GM12865 (cell line): ENCODE measurements at places on chromosomes 1 and 21.

GRCh38 chr21:34722684-34723300, 54.0 kb downstream of the CLIC6 start:
- DNase-seq, result no peak

DNA sequence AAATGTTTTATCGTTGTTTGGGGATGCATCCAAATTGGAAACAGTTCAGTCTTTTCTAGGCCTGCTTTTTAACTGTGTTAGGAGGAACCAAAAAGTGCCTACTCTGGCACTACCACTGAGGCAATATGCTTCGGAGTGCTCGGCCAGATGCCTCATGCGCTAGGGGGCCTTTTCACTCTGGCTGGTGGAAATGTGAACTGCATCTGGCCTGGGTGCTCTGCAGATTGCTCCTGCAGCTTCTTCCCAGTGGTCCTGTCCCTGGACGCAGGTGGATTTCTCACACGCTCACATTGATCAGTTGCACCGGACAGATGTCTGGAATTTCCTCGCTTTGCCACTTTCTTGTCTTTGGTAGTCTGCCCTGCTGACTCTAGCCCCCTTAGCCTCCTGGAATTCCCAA, 330.2 kb upstream of the FMN2 start:
- no peak for DNase-seq

DNA sequence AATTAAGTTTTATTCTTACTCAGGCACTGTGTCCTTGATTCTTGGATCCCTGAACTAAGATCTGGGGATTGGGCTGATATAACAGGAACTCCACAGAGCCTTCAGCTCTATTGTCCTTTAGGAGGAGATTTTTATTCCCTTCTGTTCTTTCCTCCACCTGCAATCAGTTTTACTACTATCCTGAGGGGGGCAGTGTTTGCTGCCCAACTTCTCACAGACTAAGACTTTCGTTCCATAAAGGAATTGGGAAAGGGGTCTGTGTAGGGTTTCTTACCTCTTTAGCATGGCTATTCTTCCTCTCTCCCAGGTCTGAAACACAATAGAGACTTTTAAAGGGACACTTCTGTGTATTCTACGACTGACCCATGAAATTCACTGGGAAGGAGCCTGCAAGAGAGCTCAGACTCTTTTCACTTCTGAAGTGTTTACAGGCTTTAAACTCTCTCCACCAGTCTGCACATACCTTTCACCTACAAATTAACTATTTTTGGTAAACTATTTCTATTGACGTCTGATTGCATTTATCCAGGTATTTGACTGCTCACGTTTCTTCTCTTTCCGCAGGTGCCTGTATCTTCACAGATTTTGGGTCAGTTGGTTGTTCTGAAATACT, 103.3 kb upstream of the DEPDC1 start:
- peak; percentile 7 for DNase-seq

DNA sequence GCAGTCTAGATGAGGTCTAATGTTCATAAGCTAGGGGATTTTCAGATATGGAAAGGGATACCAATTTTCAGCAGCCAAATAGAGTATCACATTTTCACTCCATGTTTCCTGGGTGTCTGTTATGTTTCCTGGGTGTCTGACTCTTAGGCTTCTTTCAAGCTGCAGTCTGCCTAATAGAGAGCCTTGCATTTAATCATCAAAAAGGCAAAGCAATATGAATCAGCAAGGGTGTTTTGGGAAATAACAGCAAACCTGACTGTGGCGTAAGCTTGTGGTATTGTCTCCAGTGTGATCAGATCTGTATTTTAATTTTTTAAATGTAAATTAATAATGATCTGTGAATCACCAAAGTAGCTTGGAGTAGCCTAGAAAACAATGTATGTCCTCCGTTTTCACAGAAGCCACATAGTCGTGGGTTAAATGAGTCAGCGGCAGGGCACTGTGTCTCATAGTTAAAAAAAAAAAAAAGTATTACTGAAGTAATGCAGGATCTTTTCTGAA, 10.4 kb downstream of the LGALS8 start:
- no peak for DNase-seq

- peak; percentile 4 for DNase-seq
Measured at GRCh38 chr1:243910607-243911006, 60.6 kb upstream of the AKT3 start.

DNA sequence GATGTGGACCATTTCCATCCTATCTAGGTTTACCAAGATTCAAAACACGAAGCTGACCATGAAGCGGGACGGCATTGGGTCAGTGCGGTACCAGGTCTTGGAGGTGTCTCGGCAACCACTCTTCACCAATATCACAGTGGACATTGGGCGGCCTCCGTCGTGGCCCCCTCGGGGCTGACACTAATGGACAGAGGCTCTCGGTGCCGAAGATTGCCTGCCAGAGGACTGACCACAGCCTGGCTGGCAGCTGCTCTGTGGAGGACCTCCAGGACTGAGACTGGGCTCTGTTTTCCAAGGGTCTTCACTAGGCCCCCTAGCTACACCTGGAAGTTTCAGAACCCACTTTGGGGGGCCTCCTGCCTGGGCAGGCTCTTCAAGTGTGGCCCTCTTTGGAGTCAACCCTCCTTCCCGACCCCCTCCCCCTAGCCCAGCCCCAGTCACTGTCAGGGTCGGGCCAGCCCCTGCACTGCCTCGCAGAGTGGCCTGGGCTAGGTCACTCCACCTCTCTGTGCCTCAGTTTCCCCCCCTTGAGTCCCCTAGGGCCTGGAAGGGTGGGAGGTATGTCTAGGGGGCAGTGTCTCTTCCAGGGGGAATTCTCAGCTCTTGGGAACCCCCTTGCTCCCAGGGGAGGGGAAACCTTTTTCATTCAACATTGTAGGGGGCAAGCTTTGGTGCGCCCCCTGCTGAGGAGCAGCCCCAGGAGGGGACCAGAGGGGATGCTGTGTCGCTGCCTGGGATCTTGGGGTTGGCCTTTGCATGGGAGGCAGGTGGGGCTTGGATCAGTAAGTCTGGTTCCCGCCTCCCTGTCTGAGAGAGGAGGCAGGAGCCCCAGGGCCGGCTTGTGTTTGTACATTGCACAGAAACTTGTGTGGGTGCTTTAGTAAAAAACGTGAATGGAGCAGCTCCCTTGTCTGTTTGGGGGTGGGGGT, 864 bp upstream of the CCDC24 start:
- DNase-seq, result no peak

DNA sequence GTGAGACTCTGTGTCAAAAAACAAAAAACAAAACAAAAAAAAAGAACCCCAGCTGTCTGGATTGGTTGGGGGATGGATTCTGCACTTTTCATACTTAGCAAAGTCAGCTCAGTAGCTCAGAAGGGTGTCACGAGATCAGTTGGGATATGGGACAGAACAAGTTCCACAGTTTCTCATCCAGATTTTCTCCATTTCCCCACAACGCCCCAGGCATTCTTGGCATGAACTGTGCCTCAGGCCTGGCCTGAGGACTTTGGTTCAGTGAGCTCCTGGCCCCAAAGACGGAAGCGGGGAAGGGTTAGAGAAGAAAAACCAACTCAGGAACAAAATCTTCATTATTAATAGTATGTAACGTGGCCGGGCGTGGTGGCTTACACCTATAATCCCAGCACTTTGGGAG, 1.9 kb downstream of the AKR7A2 start:
- no peak for DNase-seq

DNA sequence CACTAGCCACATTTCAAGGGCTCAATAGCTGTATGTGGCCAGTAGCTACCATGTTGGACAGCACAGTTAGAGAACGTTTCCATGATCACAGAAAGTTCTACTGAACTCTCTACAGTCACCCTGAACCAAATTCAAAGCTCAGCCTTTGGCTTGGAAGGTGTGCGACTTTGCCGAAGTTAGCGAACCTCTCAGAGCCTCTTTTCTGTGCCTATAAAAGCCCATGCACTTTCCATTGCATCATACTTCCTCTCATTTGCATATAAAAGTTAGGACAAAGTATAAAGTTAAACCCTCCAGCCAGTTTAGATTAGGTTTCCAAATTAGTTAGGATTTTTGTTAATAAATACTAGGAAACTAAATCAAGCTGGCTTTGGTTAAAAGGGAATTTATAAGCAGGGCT, 4.7 kb upstream of the SLC1A7 start:
- no peak for DNase-seq

GRCh38 chr1:64243757-64244080, 40.3 kb downstream of the UBE2U start:
- DNase-seq, result no peak

DNA sequence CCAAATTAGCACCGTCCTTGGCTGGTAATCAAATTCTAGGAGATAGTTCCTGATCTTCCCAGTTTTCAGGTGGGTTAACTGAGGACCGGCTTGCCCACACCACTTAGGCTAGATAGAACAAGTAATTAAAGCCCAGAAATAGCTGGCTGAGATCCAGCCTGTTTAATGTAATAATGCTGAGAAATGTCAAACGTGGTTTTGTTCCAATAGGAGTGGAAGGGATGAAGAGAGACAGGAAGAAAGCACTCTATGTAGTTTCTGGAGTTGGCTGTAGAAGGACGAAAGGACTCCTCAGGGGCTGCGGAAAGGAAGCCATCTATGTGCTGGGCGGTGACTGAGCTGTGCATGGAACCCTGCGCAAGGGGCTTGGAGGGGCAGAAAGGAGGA, 18.6 kb downstream of the NAV1 start:
- no peak for DNase-seq

- no peak for DNase-seq
Measured at GRCh38 chr21:44433791-44434567, 21.3 kb upstream of the LRRC3 start.

DNA sequence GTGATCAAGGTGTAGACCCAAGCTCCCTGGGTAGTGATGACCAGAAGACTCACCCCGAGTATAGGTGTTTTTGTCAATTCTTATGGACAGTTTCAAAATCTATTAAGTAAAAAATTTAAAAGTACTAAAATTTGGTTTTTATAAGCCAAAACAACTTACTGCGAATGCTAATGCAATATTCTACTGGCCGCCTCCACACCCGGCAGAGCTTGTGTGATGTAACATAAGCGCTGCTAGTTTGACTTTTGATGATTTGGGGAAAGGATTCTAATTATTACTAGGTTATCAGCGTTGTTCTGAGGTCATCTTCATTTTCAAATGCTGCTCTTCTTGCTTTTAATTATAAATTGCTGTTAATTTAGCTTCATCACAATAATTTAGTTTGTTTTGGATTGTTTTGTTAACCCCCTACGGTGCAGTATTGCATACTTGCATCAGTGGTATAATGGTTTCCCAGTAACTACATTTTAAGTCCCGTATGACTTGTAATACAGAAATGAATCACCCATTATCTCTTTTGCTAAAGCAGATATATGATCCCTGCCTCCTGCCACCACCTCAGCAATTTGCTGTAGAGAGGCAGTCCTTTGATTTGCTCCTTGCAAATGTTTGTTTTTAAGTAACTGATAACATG, 178.0 kb downstream of the SDCCAG8 start:
- no peak for DNase-seq

- DNase-seq, result no peak
Measured at GRCh38 chr1:225767634-225768540, 9.7 kb upstream of the SRP9 start.

DNA sequence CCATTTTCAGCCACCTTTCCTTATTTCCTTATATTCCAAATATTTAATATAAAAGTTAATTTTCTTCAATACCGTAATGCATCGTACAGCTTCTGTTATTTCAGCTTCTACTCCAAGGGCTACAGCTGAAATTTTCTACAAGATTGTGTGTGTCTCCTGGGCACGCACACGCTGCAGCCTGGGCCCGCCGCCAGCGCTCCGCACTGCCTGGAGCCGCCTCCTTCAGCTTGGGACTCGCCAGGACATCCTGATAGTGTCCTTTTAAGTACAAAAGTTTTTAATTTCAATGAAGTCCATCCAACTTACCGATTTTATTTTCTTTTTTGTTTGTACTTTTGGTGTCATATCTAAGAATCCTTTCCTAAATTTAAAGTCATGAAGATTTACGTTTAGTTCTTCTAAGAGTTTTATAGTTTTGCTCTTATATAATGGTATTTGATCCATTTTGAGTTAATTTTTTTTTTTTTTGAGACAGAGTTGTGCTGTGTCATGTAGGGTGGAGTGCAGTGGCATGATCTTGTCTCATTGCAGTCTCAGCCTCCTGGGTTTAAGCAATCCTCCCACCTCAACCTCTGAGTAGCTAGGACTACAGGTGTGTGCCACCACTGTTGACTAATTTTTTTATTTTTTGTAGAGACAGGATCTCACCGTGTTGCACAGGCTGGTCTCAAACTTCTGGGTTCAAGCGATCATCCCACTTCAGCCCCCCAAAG, 82.8 kb downstream of the AXDND1 start:
- DNase-seq, result no peak

- DNase-seq, result peak; percentile 40
Measured at GRCh38 chr1:151166505-151166956, 587 bp downstream of the SCNM1 start.

GRCh38 chr1:65232461-65232990, 76.8 kb upstream of the DNAJC6 start:
- no peak for DNase-seq

- no peak for DNase-seq
Measured at GRCh38 chr1:199015799-199016198, 377.0 kb downstream of the PTPRC start.
